Lower lobe of right lung (tissue), 2 donors: ENCODE measurements at places on chromosomes 12 and 14.
A peak's percentile ranks its signal among the peaks of the same experiment; 100 is the strongest.

DNA sequence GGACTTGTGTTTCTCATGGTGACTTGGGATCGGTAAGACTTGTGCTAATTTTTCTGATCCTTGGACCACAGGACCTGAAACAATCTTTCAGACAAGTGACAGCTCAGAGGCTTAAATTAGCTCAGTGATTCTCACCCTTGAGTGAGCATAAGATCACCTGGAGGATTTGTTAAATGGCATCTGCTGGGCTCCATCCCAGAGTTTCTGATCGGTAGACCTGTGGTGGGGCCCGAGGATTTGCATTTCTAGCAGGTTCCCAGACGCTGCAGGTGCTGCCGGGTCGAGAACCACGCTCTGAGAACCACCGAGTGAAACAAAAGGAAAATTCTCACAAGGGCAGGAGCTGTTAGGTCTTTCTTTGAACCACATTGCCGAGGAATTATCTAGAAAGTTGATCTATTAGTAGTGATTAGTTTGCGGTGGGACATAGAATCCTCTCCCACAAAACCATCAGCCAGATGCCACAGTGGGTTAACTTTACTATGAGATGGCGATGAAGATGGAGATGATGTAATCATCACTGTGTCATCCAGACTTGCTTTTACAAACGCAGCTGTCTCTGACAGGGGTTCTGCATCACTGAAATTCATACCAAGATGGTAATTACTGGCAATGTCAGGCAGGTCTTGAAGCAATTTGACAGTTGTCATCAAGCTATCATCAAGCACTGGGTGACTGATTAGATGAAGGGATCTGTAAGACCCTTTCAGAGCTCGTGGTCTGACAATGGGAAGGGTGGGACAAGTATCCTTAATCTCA lies 184.0 kb downstream of the AACS start:
- no peak for DNase-seq

- DNase-seq = no peak
Observed at GRCh38 chr12:96907671-96908422, 790 bp downstream of the NEDD1 start.

DNA sequence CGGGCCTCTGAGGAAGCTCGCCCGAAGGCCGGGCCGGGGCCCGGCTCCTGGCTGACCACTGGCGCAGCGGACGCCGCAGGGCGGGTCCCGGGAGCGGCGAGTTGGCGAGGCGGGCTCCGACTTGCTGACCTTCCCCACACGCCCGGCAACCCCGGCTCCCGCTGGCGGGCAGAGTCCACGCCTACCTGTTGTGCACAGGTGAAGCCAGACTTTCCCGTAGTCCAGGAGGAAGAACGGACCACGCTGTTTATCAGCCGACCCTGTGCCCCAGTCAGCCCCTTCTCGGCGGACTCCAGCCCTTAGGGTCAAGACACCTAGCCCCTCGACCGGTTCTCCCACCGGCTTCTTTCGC lies 407 bp downstream of the HEATR5A start:
- peak; percentile 89 for DNase-seq

DNA sequence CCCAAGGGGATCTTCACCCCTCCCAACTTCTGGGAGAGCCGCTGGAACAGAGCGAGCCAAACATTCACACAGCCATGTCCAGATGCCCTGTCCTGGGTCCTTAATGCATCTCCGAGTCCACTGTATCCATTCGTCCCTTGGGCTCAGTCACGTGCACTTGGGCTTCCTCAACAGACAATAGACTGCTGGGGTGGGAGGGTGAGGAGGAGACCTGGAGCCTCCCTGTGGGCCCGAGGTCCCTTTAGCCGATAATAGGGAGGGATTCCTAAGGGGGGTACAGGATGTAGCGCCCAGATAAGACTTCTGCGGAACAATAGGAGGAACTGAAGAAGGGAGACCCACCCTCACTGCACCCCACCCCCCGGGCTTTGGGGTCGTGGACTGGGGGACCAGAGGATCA lies 6.7 kb downstream of the ARHGEF25 start:
- no peak for DNase-seq

DNA sequence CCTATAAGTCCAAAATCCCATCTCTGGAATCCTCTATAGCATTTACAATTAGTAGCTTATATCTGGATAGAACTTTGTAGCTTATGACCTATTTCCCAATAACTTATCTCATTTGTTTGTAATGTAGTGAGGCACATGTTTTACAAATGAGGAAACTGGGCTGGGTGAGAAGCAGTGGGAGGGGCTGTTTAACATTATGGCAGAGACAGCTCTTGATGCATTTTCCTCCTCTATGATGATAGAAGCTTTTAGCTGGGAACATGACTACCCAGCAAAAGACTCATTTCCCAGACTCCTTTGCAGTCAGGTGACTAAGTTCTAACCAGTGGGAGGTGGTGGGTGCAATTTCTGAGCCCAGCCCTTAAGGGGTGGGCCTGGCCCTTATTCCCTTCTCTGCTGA lies 179.7 kb downstream of the TTC8 start:
- no peak for DNase-seq
